ENCODE measurements at places on chromosomes 5 and 9.

DNA sequence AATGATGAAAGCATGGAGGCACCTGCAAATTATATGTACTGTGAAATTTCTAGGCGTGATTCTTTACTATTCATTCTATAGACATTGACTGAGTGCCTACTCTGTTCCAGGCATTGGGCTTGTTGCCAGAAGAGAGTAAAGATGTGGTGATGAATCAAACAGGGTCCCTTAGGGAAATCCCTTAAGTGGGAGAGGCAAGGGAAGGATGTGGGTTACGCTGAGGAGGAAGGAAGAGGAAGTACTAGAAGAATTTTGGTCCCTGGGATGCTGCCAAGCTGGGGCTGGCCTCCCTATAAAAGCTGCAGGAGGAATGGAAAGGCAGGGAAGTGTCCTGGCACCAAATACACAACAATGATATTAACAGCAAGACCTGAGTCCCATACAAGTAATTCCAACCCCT lies 76.7 kb upstream of the SPOCK1 start:
- DNase-seq, result no peak

DNA sequence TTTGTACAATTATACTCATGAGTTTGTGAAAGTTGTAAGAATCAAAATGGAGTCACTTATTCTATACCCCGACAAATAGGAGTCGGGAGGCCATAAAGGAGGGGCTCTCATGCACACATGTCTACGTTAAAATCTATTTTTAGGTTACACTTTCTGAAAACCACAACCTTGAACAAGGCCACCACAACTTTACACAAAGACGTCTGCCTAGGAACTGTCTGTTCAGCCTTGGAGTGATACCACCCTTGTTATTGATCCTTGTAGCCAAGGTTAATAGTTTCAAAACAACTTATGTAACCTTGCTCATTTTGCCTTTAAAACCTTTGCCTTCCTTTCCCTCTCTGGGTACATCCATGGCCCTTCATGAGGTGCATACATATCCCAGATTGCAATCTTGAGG lies 4.1 kb upstream of the NDFIP1 start:
- no peak for DNase-seq

- no peak for DNase-seq
These were observed 157.2 kb upstream of the RETREG1 start for GRCh38 chr5:16773991-16774390.

- no peak for DNase-seq
These were observed 33.2 kb downstream of the SLC22A4 start for GRCh38 chr5:132327252-132327955.

DNA sequence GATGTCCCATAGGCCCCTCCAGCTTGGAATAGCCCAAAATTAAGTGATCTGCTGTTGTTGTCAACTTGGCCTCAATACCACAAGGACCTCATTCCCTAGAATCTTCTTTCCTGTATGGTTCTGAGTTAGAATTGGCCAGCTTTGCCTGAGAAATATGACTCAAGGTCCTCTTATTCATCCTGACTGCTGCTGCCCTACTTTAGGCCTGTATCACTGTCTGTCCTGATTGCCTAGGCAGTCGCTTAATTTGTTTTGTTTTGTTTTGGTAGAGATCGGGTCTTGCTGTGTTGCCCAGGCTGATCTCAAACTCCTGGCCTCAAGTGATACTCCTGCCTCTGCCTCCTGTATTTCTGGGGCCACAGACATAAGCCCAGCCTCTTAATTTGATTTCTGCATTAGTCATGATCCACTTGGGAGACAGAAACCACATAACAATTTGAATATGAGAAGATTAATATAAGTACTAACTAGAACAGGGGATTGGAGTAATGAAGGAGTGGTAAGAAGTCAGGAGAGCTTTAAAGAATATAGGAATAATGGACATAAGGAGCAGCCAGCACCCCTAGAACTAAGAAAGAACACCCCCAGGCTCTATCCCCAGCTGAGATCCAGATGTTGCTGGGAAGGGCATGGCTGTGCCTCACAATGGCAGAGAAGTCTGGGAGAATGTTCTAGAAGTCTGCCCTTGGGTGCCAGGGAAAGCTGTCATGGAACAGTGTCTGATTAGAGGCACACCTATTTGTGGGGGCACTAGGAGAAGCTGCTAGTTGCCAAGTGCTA lies 4.6 kb downstream of the TEX53 start:
- no peak for DNase-seq

DNA sequence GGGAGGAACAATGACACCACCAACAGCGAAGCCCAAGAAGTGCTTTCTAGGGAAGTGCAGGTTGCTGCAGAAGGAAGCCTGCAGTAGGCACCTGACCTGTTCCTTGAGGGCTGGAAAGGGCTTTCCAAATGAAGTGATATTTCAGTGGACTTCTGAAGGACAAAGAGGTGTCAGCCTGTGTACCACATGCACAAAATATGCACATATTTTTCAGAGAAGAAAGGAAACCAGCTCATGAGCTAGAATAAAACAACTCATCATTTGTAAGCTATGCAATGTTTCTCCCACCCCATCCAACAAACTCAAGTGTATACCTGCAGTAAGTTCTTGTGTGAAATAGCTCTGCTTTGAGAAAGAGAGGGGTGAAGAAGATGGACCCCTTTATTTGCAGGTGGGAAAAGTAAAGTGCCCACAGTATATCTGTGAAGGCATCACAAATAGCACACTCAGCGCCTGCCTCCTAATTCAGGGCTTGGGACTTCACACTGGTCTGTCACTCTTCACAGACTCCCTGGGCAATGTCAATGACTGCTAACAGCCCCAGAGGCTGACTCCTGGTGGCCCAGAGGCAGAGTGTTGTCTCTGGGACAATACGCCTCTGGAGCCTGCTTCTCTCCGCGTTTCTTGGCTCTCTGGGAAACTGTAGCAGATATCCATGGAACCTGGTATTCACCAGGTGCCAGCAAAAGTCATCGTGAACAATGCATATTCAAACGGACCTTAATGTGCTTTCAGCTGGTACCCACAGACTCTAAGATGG lies 198.1 kb upstream of the EFNA5 start:
- DNase-seq, result no peak

DNA sequence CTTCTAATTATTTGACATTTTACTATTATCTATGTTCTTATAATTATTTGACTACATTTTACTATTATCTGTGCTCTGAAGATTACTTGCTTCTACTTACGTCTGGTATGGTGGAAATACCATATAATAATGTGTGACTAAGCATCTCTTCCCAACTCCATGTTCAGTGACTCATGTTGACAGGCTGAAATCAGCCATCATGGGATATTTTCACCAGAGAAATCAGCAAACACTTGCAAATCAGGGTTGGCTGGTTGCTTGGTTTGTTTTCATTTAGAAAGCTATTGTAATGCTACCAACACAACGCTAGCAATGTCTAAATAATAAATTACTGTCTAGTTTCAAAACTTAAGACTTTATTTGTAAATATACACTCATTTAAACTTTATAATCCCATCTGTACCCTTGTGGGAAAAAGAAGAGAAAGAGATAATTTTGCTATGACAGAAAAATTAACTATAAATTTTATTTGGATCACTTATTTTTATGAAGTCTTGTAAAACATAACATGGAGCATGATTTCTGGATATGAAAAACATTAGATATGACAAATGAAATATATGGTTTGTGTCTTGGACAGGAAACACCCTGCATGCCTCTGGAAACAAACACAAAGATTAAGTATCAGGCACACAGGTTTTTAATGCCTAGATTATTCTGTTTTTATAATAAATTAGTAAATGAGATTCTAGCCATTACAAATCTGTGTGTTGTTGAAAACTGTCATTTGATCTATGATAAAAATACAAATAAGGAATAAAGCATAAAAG lies 337.6 kb downstream of the BNC2 start:
- DNase-seq, result no peak

GRCh38 chr9:371349-371748 lies 156.7 kb downstream of the DOCK8 start:
- DNase-seq, result no peak

DNA sequence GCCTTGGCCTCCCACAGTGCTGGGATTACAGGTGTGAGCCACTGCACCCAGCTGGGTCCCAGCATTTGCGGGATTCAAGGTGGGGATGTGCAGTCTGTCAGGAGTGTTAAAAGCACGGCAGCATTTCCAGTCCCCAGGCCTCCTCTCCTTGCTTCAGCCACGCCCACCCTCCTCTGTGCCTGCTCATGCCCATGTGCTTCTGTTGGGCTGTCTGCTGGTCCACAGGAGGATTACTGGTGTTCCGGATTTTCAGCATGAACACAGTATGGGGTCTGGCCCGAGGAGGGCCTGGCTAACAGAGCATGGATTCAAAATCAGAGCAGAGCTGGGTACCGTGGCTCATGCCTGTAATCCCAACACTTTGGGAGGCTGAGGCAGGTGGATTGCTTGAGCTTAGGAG lies 5.5 kb downstream of the ARRDC1 start:
- DNase-seq, result no peak
